ENCODE measurements at places on chromosomes 4 and X. TPM values are rescaled to one million over a fixed set of nuclear protein-coding genes. Genes with fewer than 3 reads are reported as not detected.

The CLDN22 gene
- not detected for total RNA-seq

The CENPVL1 gene
- total RNA-seq, result not detected

The EDNRA gene
- 0.35 TPM for total RNA-seq

The IL1RAPL1 gene
- total RNA-seq, result not detected

The NUDT11 gene
- 30.6 TPM for total RNA-seq

The STATH gene
- total RNA-seq, result not detected

The GABRQ gene
- total RNA-seq, result 0.06 TPM

The SYTL4 gene
- total RNA-seq, result 7.4 TPM

The DUSP9 gene
- 2.2 TPM for total RNA-seq

The BTK gene
- not detected for total RNA-seq

The FTSJ1 gene
- total RNA-seq, result 93.3 TPM

GRCh38 chr4:184851200-184851541, 25.4 kb upstream of the ACSL1 start:
- DNase-seq, result no peak

- DNase-seq, result no peak
Measured at GRCh38 chr4:98652996-98653395, 5.4 kb downstream of the TSPAN5 start.

DNA sequence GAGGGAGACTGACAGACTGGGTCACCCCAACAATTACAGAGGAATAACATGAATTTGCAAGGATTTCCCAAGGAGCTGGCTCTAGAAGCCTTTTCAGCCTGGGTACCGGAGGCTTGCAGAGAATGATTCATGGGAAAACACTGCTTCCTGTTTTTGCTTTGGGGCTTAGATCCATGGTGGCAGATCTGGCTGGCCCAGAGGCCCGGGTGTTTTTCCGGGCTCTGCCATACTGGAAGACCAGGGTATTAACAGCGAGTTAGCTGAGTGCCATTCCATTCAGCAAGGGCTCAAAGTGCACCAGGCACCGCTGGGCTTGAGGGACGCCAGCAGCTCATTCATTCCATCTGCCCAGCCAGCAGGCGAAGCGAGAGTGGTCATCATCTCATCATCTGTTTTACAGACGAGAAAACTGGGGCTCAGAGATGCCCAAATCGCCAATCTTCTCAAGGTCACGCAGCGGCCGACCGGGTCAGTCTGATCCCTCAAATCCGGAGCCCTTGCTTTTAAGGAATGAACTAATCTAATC, 1.3 kb downstream of the WDR1 start:
- no peak for DNase-seq

- no peak for DNase-seq
Measured at GRCh38 chr4:189436207-189436606, 504.5 kb upstream of the FRG1 start.

DNA sequence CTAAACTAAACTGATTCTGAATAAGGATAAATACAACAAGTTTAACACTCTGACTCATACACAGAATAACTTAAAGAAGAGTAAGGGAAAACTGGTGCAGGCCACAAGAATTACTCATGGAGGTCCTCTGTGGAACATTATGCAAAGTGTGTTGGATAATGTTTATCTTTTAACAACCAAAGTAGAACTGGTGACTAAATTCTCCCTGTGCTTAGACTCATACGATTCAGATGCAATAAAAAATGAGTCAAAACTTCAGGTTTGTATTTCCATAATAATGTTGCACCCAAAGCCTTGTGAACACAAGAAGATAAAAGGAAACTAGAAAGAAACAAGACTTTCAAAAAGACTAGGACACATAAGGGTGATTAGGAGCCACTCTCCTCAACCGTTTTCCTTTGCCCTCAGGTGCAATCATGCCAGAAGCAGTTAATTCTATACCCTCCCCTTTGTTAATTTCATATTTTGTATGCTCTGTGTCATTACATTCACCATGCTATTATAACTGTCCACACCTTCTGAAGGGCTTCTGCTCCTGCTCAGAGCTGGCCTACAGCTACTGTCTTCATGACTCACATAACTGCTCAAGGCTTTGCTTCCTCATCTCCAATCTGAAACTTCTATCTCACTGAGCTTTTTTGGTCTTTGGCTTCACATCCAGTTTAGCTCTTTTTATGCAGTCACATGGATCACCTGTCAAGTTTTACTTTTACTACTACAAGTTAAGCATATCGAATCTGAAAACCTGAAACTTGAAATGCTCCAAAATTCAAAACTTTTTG, 60.2 kb downstream of the KCNIP4 start:
- DNase-seq, result no peak

DNA sequence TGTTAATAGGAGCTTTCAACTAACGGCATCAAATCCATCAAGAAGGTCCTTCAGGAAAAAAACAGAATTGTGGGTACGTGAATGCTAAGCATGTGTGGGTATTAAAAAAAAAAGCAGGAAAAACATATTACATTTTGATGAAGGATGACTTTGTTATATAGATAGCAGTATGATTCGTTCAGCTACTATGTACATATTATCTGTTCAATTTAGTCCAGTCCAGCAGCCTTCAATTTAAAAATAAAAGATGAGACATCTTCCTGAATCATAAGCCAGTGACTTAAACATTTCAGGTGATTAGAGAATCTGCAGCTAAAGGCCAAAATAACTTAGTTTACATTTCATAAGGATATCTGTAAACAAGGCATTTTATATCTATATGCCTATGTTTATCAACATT, 63.4 kb downstream of the LCORL start:
- no peak for DNase-seq

DNA sequence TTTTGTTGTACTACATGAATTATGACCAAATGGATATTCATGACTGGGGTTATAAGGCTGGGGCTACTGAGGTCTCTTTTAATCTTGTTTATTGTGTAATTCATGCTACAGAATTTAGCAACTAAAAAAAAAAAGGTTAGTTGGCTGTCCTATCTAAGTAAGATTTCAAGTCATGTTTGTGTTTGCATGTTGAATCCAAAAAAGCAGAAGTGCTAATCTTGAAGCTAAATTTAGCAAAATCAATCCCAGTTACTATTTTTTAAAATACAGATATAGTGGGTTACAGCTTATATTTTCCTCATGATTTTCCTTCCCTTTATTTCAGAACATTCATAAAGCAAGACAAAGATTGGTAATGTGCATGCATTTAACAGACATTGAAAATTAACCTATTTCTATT, 19.4 kb downstream of the MTMR1 start:
- no peak for DNase-seq

- no peak for DNase-seq
Measured at GRCh38 chrX:153602601-153603000, 3.7 kb upstream of the CCNQ start.

GRCh38 chr4:186948361-186949242, 224.9 kb upstream of the FAT1 start:
- DNase-seq, result no peak

- no peak for DNase-seq
Measured at GRCh38 chr4:84050015-84050414, 449.1 kb downstream of the NKX6-1 start.

GRCh38 chrX:136021903-136022302, 36.7 kb downstream of the SLC9A6 start:
- DNase-seq, result no peak

DNA sequence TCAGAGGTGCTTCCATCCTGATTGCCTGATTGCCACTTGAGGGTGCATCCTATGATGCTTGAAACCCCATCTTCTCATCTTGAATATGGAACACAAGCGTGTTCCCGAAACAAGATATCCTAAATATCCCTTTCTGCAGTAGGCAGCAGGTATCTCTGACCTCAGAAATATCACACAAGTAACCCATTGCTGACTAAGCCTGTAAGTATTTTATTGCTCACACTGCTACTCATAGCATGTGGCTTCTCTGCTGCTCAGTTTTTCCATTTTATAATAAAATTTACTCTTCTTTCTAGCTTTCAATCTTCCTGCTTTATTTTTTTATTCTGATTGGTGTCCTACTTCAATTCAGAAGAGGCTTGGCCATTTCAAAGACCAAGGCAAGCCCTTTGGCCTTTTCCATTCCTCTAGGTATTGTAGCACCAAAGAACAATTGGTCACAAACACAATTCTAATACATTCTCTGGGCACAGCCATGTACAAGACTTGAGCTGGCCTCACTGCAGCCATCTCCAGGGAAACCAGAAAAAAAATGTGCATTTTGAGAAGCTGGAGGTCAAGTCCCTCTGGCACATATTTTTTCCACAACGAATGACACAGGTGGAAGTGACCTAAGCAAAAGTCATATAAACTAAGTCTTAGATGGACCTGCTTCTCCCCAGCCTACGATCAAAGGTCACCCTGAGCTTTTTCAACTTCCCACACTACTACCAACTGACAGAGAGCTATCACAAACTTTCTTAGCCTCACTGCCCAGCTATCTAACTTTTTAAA, 107.0 kb downstream of the OR13H1 start:
- DNase-seq, result no peak

GRCh38 chr4:182289809-182290208, 46.6 kb downstream of the TENM3 start:
- DNase-seq, result no peak

- DNase-seq, result no peak
Measured at GRCh38 chrX:96405842-96406241, 278.8 kb upstream of the DIAPH2 start.

GRCh38 chrX:65971151-65971550, 68.7 kb downstream of the VSIG4 start:
- no peak for DNase-seq

DNA sequence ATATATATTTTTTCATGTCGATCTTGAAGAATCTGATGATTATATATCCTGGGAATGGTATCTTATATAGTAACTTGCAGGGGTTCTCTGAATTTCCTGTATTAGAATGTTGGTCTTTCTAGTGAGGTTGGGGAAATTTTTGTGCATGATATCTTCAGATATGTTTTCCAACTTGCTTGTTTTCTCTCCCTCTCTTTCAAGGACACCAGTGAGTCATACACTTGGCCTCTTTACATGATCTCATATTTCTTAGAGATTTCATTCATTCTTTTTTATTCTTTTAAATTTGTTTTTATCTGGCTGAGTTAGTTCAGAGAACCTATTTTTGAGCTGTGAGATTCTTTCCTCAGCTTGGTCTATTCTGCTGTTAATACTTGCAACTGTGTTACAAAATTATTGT, 27.2 kb upstream of the C4orf17 start:
- DNase-seq, result no peak

- DNase-seq, result no peak
Measured at GRCh38 chrX:118724365-118724764, 3.0 kb upstream of the IL13RA1 start.

- DNase-seq, result no peak
Measured at GRCh38 chr4:3388471-3389232, 53.1 kb upstream of the HGFAC start.

DNA sequence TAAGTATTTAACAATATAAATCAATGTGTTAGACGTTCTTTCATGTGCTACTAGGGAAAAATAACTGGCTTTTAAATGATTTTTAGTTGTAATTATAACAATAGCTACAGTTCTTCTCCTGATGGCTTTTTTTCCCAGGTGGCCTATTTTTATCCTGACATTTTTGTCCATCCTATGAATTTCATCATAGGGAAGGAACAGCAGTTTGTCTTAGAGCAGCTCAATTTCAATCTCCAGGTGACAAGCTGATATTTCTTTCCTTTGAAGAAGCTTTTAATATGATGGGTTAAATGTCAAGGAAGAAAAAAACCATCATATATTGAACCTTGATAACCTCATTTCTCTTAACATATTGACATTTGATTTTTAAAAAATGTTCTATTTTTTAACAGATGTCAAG, 163.0 kb upstream of the AGA start:
- DNase-seq, result no peak

DNA sequence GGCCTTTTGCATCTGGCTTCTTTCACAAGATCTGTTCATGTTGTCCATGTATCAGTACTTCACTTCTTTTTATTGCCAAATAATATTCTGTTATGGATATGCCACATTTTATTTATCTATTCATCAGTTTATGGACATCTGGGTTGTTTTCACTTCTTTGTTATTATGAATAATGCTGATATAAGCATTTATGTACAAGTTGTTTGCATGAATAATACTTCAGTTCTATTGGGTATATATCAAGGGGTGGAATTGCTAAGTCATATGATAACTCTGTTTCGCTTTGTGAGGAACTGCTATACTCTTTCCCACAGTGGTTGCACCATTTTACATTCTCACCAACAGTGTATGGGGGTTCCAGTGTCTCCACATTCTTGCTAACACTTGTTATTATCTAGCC, 190.4 kb downstream of the RBMX2 start:
- DNase-seq, result no peak

GRCh38 chr4:47485047-47485692, at the start of gene ATP10D:
Gene ATP10D, plus strand, starts transcription at chr4:47485275. Its CDS starts 27,266 bp downstream, at chr4:47512541.
- DNase-seq, result peak; percentile 89

DNA sequence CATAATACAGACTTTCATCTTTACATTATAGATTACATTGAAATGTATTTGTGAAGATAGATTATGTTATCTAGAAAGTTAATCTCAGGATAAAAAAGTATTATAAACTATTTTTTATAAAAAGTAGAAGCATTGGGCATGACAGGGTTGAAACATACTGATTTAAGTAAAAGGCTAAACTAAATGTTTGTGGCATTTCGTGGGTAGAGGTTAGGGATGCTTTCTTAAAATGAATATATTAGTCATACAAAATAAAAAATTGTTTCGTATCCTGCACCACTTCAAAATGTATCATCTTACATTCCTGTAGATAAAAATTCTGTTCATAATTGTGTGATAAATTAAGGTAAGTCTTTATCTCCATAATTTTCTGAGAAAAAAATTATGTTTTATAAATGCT, 603.6 kb downstream of the SPRY1 start:
- no peak for DNase-seq

GRCh38 chrX:53281321-53281822, at the start of gene IQSEC2:
Gene IQSEC2, minus strand, starts transcription at chrX:53281584.
- peak; percentile 75 for DNase-seq

DNA sequence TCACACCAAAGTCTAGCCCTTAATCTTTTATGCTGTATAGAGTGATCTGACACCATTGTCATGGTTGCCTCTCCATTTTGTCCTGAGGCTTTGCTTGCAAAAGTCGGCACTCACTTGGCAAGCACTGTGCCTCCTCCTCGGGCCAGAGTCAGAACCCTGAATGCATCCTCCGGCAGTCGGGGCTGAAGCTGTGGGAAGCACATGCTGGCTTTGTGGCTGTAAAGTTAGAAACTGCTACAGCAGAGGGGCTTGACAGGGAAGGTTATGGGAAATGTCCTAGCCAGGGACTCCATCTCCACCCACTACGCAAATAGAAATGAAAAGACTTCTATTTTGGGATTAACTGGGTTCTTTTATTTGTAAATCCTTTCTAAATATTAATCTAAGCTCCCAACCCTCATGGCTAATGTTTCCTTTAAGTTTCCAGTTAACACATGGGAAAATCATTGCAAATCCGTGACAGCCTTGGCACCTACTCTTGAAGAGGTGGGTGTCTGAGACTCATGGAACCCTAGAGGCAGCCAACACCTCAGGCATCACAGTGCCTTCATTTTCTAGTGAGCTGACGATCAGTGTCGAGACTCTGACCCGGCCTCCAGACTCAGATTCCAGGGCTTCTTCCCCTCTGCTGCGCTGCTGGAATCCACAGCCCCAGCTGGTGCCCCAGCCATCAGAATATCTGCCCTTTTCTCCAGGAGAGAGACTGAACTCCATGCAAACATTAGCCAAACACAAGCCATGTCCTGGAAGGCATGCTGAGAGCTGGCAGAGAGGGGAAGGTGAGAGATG, 7.9 kb upstream of the CLDN24 start:
- DNase-seq, result no peak

Measured in NCI-H460 (cell line).